ENCODE measurements at places on chromosomes 5 and 9.

- DNase-seq, result no peak
These were observed 19.8 kb upstream of the MRNIP start for GRCh38 chr5:179878222-179879002.

DNA sequence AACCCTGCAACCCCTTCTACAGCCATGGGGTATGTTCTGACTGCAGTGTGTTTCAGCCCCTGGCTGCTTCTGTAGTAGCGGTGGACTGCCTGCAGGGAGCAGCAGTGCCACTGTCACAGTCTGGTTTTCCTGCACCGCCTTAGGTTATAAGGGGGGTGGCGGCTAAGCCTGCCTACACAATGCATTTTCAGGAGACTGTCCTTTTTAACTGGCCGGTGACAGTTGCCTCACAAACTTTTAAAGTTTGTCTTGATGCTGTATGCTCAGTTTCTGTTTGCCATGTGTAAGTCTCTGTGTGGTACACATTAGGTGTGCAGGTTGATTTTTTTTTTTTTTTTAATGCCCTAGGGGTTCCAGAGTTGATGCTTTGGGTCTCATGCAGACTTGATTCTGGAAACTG, 53.0 kb downstream of the NUP214 start:
- DNase-seq, result peak; percentile 75

DNA sequence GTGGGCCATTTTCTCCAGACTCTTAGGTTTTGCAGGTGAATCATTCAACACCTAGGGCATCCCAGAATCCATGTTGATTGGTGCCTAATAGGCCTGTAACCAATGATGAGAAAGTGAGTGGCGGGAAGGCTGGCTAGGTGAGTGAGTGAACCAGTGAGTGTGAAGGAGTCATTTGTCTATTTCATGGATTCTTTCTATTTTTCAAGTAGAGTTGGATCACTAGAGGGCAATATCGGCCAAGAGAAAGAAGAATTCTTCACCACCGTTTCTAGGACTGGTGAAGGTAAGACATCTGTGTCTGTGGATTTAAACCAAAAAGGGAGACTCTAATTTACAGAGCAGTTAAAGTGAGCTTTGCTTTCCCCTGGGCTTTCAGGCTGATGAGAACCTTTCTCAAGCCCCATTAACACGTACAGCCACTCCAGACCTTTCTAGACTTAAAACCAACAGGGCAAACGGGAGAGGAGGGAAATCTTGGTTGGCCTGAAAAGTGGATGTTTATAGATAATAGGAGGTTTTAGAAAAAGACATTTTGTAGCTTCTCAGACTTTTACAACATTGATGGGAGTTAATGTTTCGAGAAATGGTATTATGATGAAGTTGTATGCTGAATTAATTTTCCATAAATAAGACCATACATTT, 114.3 kb upstream of the IL12B start:
- no peak for DNase-seq

DNA sequence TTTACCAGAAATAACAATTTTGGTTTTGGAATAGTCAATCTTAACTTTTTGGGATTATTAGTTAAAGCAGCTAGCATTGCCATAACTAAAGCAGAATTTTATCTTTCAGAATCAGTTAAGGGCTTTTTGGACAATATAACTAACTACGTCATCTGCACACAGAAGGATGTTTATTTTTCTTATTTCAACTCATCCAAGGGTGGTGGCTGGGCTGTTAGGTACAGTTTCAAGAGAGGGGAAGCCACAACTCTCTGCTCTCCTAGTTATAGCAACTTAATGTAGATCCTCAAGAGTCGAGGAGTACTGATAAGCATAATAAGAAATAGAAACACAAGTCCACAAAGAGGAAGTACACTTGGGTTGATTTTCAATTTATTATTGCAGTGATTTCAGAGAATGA, 65.6 kb downstream of the ANKRD55 start:
- DNase-seq, result no peak

DNA sequence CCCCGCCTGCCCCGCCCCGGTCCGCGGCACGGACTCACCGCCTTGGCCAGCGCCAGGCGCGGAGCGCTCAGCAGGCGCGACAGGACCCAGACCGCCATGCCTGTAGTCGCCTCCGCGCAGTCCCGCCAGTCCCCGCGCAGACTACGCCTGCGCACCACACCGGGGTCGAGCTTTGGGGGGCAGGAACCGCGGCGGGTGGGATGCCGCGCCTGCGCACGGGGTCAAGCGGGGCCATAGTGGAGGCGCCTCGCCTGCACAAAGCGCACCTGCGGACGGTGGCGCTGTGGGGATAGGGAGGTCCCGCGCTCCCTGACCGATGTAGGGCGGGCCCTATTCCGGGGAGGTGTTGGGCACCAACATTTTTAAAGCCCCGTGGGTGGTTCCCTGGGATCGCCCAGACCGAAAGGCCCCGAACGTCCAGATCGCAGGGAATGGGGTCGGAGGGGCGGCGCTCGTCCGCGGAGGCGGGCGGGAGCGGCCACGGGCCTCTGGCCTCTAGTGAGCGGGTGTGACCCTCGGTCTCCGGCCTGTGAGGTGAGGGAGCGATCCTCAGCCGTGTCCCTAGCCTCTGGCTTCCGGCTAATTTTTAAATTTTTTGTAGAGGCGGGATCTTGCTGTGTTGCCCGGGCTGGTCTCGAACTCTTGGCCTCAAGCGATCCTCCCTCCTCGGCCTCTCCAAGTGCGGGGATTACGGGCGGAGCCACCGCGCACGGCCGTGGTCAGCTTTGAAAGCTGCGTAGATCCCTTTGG, 70.8 kb upstream of the LPCAT1 start:
- peak; percentile 85 for DNase-seq

DNA sequence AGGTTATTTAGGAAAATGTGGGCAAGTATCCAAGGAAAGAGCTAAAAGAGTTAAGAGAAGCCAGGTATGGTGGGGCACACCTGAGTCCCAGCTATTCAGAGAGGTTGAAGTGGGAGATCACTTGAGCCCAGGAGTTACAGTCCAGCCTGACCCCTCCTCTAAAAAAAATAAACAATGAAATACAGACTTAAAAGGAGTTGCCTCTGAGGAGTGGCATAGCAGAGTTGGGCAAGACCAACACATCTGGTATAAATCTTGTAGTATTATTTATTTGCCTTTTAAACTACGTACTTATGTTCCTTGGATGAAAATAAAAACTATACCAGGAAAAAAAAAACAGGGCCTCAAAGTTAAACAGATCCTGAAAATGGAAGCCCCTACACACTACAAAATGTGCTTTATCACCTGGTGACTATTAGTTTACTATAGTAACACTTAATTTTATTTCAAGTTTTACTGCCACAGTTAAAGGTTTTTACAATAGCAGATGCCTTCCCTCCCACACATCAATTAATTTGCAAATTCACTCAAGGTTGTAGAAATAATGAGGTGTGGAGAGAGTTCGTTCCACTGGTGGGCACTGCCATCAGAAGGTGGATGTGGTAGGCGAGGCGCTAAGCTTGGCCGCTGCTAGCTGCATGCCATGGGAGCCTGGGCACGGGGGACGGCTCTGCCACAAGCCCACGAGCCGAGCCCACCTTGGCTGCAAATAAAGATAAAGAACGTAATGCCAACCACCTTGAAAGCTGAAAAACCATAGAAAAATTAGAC, 48.0 kb downstream of the MED27 start:
- DNase-seq, result no peak

GRCh38 chr9:89461265-89461664, 36.6 kb downstream of the SEMA4D start:
- DNase-seq, result peak; percentile 49

- DNase-seq, result no peak
These were observed 14.4 kb upstream of the HRCT1 start for GRCh38 chr9:35891646-35892045.

DNA sequence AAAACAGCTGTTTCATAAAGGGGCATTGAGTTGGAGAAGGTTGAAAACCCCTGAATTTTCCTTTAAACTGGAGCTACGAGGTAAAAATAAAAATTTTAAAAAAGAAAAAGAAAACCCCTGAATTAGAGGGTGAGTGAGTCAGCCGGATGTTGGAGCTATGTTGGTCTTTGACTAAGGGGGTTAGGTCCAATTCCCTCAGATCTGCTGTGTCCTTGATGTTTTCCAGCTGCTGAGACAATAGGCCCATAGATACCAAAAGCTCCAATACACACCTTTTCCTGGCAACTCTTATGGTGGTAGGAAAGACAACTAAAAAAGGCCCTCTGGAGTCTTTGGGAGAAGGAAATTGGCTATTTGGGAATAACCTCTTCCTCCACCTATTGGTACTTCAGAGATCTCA, 79.4 kb upstream of the SAP30L start:
- DNase-seq, result no peak

GRCh38 chr9:7366121-7366520, 433.5 kb downstream of the DMAC1 start:
- DNase-seq, result no peak
